ENCODE measurements at places on chromosomes 3 and 15. TPM values are rescaled to one million over a fixed set of nuclear protein-coding genes. Genes with fewer than 3 reads are reported as not detected.

- peak; percentile 15 for DNase-seq
Measured at GRCh38 chr3:179348325-179349013, 960 bp downstream of the MFN1 start.

- DNase-seq, result no peak
Measured at GRCh38 chr3:50512131-50512530, 8.7 kb upstream of the CACNA2D2 start.

Gene SNRPA1
- 22.9 TPM for total RNA-seq

- DNase-seq, result no peak
Measured at GRCh38 chr3:134871818-134872217, 76.8 kb downstream of the EPHB1 start.

Gene FGF7
- under 0.01 TPM for total RNA-seq

DNA sequence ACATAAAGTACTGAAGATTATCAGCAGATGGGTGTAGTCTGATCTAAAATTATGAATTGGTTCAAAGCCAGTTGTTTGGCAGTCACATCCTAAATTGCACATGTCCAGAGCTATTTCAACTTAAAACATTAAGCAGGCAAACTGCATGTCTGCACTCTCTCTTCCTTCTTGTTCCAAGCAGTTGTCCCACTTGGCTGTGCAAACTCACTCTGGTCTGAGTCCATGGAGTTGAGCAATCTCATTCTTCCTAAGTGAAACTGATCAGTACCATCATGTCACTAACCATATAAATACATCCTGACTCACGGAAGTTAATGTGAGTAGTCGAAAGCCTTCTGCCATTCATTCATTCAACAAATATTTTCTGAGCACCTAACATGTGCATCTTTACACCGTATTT lies 353.0 kb downstream of the ROBO1 start:
- no peak for DNase-seq

Gene CELSR3
- total RNA-seq, result 0.17 TPM

- no peak for DNase-seq
Measured at GRCh38 chr15:100596792-100597191, 5.2 kb downstream of the LINS1 start.

DNA sequence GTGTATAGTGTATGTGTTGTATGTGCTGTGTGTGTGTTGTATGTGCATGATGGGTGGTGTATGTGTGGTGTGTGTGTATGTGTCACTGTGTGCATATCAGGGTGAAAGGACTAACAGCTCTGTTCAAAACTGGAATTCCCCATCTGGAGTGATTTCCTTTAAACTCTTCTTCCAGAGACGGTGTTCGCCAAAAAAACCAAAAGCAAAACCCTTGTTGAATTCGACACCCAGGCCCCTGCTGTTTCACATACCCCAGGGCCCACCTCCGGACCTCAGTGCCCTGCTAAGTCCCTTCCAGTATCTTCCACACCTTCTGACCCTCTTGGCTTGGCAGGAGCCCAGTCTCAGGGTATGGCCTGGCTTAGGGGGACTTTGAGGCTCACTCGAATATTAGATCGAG lies 44.9 kb upstream of the SEC13 start:
- no peak for DNase-seq

DNA sequence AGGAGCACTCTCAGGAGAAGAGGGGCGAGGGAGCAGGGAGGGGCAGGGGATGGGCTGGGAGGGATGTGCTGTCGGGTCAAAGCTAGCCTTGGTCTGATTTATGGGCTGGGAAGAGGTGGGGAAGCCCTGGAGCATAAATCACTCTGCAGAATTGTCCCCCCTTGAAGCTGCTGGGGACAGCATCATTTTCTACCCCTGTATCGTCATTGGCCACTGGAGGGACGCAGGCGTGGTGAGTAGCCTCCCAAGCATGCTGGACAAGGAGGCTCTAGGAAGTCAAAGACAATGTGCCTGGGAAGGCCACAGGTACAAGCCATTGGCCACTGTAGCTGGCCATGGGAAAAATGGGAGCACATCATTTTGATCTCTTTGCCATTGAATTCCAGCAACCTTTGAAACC lies 175.5 kb upstream of the CTDSPL start:
- DNase-seq, result no peak

DNA sequence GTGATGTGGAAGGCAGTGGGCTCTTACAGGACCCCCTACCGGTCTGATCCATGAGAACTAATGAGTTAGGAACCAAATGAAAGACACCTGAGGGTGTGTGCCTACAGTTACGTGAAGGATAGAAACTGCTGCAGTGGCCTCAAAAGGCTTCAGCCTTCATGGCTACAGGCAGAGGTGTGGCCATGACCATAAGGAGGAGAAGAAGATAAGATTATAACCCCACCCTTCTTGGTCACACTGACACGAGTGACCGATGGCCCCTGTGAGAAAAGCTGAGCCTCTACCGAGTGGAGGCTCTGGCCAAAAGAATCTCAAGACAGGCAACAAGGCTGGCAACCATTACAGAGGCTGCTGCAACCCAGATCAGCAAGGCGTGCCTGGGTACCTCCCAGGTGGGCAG lies 6.3 kb downstream of the RFT1 start:
- DNase-seq, result no peak

DNA sequence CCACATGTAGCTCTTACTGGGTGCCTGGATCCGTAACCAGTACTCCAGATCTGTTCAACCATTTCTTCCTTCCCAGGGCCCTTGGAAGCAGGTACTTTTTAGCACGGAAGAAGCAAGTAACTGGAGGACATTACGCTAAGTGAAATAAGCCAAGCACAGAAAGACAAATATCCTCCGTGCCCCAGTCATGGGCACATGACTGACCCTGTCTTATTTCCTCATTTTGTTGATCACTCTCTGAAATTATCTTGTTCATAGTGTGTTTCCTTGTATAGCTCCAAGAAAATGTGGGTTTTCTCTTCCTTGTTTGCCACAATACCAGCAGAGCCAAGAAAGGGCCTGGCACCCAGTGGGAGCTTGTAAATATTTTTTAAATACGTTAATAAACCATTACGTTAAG lies 32.2 kb upstream of the MTMR14 start:
- no peak for DNase-seq

DNA sequence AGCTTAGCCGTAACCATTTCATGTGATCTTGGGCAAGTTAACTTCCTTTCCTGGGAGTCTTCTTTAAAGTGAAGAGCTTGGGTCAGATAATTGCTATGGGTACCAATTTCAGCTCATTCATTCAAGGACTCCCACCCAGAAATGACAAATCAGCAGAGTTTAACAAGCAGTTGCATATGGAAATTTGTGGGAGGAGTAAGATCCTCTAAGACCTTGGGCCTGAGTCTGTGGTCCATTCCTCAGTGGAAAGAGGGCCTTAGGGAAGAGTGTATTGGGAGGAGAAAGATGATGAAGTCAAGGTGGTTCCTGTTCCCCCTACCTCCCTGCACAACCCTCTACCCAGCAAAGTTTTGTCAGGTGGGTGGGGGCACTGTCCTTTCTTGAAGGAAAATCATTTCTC lies 42.1 kb downstream of the RBP2 start:
- DNase-seq, result no peak

DNA sequence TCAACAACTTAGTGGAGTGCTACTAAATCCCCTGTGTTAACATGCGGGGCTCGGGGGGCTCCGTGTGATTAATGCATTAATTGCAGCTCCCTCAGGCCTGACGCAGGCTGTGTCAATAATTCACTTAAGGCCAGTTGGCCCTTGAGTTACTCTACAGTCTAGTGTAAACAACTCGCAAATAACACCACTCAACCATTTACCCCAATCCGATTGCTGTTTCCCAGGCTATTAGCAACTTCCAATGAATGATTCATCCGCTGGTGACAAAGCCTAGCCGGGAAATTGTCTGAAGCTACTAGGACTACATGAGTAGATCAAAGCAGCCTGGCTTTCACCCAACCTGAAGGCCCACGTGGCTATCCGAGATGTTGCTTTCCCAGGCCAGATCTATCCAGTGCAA lies 121.3 kb upstream of the SOX14 start:
- DNase-seq, result no peak

Gene GOLGA8G
- not detected for total RNA-seq

Gene ALCAM
- total RNA-seq, result 49.7 TPM

DNA sequence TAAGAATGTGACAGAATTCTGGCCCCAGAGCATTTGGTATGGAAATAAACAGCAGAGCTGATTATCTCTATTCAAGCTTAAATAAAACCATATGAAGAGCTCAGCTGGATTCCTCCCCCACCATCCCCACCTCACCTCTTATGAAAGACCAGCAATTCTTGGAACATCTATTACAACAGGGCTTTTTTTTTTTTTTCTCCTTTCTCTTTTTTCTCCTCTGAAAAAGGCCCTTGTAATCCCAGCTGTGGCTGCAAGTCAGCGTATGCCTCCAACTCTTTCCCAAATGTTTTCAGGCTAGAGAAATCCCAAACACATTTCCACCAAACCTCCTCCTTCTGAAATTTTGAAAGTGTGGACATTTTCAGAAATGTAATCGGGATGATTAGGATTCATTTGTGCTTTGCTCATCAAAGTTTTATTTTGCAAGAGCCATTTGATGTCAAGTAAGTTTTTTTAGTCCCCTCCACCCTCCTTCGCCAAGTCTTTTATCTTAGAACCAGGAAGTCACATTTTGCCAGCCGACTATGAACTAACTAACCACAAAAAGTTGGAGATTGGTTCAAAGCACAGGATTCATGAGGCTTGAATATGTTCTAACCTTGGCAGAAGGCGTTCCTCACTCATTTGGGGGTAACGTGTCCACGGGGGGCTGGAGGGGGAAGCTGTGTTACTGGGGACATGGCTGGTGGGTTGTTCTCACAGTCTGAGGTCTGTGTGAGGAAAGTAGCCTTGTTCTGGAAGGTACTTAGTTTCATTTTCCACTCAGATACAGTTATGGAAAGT lies 142.0 kb upstream of the PDZRN3 start:
- no peak for DNase-seq

DNA sequence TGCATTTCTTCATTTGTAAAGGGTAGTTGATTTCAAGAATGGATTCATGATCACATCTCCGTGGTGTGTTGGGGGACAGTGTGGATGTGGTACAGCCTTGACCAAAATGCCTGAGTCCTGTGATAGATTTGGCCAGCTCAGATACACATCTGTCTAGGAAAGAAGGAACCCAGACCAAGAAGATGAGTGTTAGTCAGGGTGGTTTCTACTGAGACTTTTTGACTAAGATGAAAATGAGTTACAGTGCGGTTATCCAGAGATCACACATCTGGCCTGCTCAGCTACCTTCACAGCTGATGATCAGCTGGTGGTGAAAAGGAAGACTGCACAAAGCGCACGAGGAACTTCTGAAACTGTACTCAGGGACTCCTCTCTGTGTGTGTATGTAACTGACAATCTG lies 68.0 kb downstream of the FNDC3B start:
- DNase-seq, result no peak

GRCh38 chr3:16127249-16127648 lies 47.2 kb upstream of the GALNT15 start:
- DNase-seq, result no peak

DNA sequence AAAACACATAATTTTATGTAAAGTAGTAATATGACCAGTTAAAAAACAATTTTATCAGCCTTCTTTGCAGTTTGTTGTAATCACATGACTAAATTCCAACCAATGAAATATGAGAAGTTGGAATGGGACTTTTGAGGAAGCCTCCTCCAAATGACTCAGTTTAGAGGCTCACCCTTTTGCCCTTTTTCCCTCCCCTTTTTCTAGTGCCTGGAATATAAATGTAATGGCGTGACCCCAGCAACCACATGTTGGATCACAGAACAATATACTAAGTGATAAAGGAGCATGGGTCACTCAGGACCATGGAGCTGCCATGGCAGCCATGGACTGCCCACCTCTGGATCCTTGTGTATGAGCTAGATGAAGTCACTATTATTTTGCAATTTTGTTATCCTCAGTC lies 48.8 kb upstream of the HEG1 start:
- DNase-seq, result no peak

DNA sequence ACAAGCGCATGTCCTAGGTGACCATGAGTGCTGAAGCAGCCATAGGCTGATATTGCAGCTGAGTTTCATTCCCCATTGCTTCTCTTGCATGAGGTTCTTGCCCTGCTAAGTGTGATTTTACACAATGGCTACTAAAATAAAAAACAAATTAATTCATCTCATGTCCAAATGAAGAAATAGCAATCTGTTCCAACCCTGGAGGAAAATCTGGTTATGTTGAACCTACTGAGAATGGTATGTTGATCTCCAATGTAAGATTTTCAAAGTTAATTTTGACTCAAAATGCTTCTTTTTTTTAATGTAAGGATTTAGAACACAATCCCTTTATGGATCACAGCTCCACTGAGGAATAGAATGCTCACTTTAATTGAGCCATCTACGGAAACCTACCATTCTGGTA lies 254.2 kb upstream of the CRBN start:
- no peak for DNase-seq

- DNase-seq, result no peak
Measured at GRCh38 chr3:95277613-95278012, 1214.8 kb downstream of the NSUN3 start.

Gene TLNRD1
- 20.8 TPM for total RNA-seq

Gene CLDN18
- not detected for total RNA-seq

DNA sequence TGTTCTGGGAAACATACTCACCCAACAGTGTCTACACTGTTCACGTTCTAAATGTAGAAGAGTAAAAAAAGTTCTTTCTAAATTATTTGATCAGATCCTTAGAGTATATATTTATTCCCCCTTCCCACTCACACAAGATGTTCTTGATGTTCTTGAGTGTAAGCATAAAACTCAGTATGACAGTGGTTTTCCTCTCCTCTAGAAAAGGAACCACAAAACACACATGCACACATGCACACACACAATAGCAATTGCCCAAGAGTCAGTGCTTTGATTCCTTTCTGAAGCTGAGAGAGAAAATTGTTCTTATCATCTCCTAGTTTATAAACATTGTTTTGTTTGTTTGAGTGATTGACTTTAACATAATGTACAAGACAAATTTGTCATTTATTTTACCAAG lies 123.2 kb upstream of the PHLDB2 start:
- DNase-seq, result no peak

- no peak for DNase-seq
Measured at GRCh38 chr3:25293736-25294135, 134.3 kb upstream of the RARB start.

DNA sequence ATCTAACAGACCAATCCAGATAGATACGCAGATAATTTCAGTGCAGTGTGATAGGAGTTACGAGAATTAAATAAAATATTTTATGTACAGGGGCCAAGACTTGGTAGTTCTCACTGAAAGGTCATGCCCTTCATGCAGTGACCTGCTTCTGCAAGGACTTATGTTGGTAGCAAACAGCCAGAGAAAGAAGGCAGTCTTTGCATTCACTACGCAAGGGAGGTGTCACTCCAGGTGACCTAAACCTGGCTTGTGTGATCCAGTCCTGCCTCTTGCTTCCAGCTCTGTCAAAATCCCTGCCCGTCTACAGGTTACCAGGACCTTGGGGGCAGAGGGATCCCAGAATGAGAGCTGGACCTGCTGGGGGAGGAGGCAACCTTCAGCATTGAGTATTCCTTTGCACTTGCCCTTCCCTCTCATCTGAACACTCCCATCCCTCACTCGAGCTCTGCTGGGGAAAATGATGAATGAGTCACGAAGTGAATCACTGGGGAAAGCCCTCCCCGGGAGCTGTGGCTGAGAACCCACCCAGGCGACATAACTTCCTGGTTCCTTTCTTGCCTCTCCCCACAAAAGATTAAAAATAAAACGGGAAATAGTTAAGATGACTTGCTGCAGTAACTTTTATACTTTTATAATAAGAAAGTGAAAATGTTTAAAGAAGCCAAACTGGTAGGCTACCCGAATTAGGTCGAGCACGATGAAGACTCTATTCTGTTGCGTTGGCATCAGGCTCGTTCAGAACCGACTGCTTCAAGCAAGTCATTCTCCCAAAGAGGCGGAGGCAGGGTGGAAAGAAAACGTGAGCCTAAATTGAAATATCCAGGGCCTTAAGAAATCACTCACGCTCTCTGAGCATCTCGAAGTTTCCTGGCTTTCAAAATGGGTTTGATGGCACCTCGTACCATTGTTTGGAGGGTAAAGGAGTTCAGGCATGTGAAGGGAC lies 216.1 kb downstream of the SLCO3A1 start:
- DNase-seq, result no peak

All from dermis blood vessel endothelial cell (primary cell).